ENCODE measurements at places on chromosomes 5 and 9.
A peak's percentile ranks its signal among the peaks of the same experiment; 100 is the strongest.

DNA sequence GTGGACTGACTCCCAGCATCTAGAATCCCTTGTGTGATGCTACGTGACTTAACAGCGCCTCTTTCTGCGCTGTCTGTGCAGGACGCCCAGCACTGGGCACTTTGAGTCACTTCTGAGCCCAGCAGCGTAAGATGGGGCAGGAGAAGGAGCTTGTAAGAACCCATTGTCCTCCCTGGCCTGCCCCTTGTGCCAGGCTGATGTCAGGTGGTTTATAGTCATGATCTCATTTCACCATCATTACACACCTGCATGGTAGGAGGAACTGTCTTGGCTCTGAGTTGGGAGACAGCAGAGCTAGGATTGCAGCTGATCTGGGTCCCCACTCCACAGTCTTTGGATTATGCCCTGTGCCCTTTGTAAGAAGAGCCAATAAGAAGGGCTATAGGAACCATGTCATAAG is 12.2 kb downstream of the ERGIC1 start:
- no peak for DNase-seq

DNA sequence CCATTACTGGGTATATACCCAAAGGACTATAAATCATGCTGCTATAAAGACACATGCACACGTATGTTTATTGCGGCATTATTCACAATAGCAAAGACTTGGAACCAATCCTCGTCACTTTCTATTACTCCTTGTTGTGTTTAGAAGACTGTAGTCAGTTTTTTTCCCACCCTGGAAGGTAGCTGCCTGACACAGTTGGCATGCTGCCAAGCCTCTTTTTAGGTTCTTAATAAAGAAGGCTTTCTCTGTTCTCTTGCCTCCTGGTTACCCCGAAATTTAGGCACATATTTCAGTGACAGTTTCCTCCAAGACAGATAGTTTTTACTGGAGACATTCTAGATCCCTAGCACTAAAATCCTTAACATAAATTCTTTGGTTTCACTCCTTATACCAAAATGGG is 205.4 kb upstream of the PCSK5 start:
- no peak for DNase-seq

DNA sequence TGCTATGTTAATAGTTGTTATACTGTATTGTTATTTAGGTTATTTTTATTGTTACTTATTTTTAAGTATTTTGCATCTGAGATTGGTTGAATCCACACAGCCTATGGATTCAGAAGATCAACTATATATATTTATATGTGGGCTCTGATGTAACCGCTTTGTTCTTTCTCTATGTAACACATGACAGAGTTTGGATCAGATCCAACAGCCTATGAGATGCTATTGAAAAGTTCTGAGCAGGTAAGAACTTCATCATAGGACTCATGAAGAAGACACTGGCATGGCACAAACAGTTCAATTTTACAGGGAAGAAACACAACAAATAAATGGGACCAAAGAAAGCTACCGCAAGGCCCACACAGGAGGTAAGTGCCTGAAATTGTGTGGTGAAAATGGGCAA is 93.4 kb downstream of the GNAQ start:
- DNase-seq, result no peak

GRCh38 chr5:66021585-66021984 is 95.2 kb downstream of the ERBIN start:
- no peak for DNase-seq

- DNase-seq, result no peak
Observed at GRCh38 chr5:127256886-127257597, 33.6 kb upstream of the MEGF10 start.

DNA sequence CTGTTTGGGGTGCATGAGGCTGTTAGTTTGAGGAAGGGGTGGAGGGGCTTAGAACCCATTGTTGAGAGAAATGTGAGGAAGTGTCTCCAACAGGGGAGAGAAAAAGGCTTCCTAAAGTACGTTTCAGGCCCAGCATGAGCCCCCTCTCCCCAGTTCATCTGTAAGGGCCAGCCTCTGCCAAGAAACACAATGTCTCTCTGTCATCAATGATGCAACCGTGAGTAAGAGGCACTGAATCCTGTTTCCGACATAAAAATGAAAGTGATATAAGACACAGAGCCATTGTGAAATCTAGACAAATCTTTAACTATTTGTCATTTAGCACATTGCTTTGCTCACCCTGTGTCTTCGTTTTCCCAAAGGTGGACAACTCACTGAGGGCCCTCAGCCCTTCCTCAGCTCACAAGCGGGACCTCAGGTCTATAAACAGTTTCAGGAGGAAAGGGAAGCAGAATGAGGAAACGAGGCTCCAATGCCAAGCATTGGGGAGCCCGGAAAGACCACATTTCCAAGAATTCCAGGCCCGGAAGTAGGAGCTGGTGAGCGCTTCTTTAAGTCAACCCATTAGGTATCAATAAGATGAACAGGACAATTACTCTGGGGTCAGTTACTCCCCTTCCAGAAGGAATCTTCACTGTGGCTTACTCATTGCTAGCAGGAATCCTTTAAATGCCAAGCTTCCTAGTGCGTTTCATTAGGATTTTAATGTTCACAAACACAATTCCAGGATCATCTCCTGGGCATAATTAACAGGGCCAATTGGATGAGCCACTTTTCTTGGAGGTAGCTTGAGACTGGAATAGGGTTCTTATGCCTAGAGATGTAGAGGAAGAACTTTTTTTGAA is 59.0 kb upstream of the KLF4 start:
- peak; percentile 3 for DNase-seq

GRCh38 chr5:133359861-133360260 is 252.5 kb downstream of the FSTL4 start:
- no peak for DNase-seq
